Activated naive CD4-positive, alpha-beta T cell treated with Interleukin-2 at 50 U/mL for 16 hours (primary cell): ENCODE measurements at places on chromosomes 7 and 10.

GRCh38 chr7:41887416-41887815 lies 184.5 kb upstream of the INHBA start:
- no peak for DNase-seq

DNA sequence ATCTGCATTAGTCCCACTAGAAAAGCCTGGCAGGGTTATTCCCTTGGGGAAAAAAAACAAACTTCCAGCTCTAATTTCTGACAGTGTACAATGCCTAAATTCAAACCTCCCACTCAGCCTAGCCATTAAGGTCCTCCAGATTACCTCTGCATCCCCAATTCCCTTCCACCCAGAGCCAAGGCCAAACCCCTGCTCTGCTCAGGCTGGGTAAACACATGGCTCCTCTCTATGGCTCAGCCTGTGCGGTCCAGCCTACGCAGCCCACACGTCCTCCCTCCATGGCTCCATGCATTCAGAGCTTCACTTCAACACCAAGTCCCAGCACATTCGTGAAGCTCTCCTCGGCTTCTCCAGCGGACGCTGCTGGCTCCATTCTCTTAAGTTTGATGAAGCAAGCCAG lies 5.2 kb downstream of the DLG5 start:
- no peak for DNase-seq

- no peak for DNase-seq
These were observed 172.9 kb downstream of the TMEM26 start for GRCh38 chr10:61280303-61280702.

GRCh38 chr7:64625114-64626082 lies 40.5 kb upstream of the ZNF107 start:
- DNase-seq = no peak

- DNase-seq = no peak
These were observed 122.2 kb downstream of the GRM3 start for GRCh38 chr7:86765931-86766330.

DNA sequence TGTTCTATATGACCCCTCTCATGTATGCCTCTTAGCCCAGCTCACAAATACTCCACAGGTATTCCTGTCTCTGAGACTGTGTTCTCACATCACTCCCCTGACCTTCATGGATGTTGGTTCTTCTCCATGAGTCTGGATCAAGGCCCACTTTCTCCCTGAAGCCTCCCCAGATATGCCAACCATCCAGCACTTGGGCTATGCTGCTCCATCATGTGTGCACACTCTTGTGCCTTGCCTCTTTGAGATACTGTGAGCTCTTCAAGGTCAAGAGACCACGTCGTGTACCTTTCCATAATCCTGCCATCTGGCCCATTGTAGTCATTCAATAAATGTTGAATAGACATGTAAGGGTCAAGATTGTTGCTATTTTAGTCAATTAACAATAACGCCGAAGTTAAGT lies 30.1 kb upstream of the TM9SF3 start:
- DNase-seq = no peak

DNA sequence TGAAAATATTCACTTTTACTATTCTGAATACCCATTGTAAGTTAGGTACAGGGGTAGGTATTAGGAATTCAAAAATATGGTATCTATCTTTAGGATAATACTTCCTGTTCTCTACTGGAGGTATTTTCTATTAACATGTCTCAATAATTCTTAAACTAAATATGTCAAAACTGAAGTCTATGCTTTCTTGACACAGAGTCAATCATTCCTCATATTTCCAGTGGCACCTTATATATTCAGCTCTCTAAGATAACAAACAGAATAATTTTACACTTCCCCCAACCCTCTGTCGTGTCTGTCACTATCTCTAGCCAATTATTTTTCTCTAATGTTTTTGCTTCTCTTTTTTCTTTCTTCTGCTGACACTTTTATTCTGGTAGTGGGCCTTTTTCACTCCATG lies 138.9 kb downstream of the TMEM26 start:
- no peak for DNase-seq

- DNase-seq = no peak
These were observed 6.6 kb upstream of the SP8 start for GRCh38 chr7:20793248-20793647.

GRCh38 chr7:5408777-5409176 lies 14.9 kb downstream of the TNRC18 start:
- no peak for DNase-seq
